Hair follicle dermal papilla cell (primary cell): ENCODE measurements at places on chromosomes 6 and 20. TPM values are rescaled to one million over a fixed set of nuclear protein-coding genes. Genes with fewer than 3 reads are reported as not detected.

RAE1 gene
- 25.0 and 28.6 TPM in 2 replicates for total RNA-seq

PNPLA1 gene
- not detected in 2 replicates for total RNA-seq

TRIM31 gene
- not detected in 2 replicates for total RNA-seq

SIRPB2 gene
- not detected in 2 replicates for total RNA-seq

USP49 gene
- total RNA-seq: 2.8 and 3.7 TPM in 2 replicates

FIG4 gene
- 15.3 and 16.8 TPM in 2 replicates for total RNA-seq

CDH4 gene
- total RNA-seq: 0.36 and 0.81 TPM in 2 replicates
